ENCODE measurements at places on chromosomes 12 and 14.

- no peak for DNase-seq
Measured at GRCh38 chr14:56474419-56475022, 105.1 kb upstream of the TMEM260 start.

- DNase-seq: no peak
Measured at GRCh38 chr12:89731614-89732013, 23.0 kb upstream of the ATP2B1 start.

DNA sequence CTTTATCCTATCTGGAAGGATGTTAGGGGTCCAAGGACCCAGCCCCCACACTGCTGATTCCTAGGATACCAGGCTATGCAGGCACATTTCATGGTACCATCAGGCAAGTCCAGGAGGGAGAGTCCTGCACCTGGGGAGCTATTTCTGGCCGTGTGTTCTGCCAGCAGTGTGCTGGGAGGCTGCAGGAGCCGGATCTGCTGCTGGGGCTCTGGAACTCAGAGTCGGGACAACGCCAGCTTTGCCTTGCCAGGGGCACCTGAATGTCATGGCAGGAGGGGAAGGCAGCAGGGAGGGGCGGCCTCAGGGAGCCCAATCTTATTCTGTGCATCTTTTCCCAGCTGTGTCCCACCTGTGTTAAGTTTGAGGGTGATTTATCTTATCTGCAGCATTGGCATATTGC is 17.8 kb downstream of the SRRM4 start:
- no peak for DNase-seq

- DNase-seq: no peak
Measured at GRCh38 chr12:67354966-67355365, 85.8 kb downstream of the CAND1 start.

GRCh38 chr12:25018146-25018545 is 69.2 kb upstream of the BCAT1 start:
- no peak for DNase-seq

DNA sequence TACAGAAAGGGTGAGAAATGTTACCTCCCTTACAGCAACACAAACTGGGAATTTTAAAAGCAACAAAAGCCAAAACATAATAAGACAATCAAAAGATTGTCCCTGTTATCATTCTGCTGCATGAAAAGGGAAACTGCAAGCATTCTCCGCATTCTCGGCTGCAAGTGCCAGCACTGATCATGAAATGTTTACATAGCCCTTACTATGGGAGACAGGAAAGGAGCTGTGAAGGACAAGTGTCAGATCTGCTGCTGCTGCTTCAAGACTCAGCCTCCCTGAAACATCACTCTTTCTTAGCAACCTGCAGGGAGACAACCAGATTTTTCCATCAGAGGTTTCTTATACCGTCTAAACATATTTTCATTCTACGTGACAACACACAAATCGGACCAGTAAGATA is 20.1 kb downstream of the DENND5B start:
- no peak for DNase-seq

DNA sequence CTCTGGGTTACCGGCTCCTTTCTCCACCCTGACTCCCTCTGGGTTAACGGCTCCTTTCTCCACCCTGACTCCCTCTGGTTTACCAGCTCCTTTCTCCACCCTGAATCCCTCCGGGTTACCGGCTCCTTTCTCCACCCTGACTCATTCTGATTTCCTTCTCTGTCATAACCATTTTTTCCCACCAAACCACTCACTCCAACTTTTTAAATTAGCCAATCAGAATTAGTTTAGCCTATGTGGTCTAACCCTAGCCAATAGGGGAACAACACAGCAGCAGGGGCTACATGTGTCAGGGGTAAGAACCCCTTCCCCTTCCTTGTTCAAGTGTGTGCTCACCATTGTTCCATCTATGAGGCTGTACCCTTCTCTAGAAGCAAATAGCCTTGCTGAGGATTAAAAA is 98.4 kb upstream of the RBM19 start:
- DNase-seq: no peak

- DNase-seq: no peak
Measured at GRCh38 chr12:120378036-120378435, 9.1 kb upstream of the MSI1 start.

- DNase-seq: no peak
Measured at GRCh38 chr12:80622271-80622670, 85.2 kb upstream of the MYF6 start.

GRCh38 chr12:31466768-31467167 is 124.2 kb downstream of the DENND5B start:
- DNase-seq: no peak

DNA sequence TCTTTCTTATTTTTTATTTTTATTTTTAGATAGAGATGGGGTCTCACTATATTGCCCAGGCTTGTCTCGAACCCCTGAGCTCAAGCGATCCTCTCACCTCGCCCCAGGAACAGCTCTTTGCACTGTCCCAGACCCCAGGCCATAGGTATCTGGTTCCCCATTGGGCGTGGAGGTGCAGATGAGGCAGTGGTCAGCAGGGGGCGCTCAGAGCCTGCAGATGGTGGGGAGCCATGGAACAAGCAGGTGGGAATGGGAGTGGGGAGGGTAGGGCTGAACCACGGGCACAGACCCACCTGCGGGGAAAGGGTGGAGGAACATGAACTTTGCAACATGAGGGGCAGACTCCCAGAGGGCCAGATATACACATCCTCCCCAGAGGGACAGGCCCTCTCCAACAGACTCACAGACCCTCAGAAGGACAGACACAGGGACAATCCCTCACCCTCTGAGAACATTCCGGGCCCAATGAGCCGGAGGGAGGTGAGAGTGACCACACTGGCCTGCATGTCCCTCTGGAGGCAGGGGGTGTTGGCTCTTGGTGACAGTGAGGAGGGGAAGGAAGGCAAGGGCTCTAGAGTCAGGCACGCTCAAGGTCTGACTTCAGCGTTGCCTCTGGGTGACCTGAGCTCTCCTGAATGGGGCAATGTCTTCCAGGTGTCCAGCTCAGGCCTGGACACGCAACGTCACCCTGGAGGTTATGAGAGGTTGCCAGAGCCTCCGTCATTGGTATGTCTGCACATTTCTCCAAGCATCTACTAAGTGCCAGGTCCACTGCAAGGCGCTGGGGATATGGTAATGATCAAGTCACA is 34.9 kb downstream of the KRT80 start:
- DNase-seq: peak; percentile 75

- no peak for DNase-seq
Measured at GRCh38 chr12:14694970-14695369, 1.4 kb downstream of the GUCY2C start.

DNA sequence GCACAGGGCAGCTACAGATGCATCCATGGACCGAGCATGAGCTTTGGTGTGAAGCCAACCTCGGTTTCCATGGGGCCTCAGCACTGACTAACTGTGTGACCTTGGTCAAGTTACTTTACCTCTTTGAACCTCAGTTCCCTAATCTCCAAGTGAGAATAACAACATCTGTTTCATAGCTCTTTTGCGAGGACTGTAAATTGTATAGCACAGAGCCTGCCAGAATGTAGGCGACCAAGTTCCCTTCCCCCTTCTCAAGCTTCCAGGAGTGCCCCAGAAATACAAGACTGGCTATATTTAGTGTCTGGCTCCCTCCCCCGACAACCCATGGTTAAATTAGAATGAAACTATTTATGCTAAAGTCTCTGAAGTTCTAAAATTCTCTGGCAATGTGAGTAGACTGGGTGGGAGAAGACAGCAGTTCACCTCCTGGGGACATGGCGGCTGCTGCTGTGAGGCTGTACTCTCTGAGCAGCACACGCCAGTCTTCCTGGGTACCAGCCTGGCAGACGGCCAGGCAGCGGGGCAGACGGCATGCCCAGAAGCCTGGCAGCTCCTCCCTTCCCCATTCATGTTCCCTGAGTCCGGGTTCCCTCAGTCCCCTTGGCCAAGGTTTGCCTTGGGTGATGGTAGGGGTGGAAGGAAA is 22.0 kb upstream of the TMED10 start:
- DNase-seq: no peak

DNA sequence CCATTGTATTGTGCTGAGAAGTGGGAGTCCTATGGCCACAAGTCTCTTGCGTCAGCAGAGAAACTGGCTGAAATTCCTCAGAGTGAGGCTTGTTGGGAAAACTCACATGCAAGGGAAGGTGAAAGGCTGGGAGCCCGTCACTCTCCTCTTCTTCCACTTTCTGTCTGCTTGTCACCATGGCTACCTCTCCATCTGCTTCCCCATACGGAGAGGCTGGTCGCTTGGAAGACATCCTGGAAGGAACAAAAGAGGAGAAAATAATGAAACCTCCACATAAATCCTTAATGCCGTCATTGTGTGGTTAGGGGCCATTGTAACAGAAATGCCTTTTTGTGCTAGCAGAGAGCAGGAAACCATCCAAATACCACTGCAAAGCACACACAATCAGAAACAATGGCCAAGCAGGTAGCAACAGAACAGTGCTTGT is 53.7 kb downstream of the SOX5 start:
- DNase-seq: no peak

DNA sequence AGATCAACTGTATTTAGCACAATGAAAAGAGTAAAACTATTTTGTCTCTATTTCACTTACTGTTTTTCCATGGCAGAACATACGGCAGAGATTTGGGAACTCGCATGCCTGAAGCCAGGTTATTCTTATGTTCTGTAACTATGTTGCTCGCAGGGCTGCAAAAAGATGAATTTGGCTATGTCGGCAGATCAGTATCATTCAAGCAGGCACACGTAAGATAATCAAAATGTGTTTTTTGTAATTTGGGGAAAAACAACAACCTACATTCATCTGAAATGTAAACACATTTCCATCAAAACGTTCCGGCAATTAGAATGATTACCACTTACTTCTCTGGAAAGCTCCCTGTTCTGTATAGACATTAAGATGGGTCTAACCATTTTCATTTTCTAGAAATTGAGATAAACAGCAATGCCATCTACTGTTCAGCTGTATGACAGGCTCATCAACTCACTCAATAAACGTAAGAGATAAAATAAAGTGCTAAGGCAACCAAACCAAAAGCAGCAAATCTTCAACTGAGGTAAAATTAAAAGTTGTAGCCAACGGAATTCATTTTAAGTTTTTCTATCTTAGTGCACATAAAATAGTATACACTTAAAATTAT is 13.0 kb downstream of the GTSF1 start:
- DNase-seq: no peak

GRCh38 chr12:43444940-43445564 is 107.0 kb downstream of the ADAMTS20 start:
- DNase-seq: peak; percentile 11

GRCh38 chr12:69534389-69534822 is 50.9 kb upstream of the CCT2 start:
- no peak for DNase-seq

GRCh38 chr14:73662487-73662943 is 17.7 kb downstream of the DNAL1 start:
- no peak for DNase-seq

DNA sequence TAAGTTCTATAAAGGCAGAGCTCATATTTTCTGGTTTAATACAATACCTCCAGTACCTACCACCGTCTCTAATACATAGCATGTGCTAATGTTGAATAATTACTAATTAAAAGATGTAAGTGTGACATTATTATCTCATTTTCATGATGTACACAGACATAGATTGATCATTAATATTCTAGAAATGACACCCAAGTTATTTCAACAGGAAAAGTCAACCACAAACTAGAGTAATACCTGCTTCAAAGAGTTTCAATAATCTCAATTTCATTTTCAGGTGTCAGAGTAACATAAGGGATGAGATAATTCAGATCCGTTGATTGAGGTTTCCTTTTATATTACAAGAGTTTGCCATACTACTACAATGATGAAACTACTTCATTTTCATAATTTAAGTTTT is 388.9 kb downstream of the SOX5 start:
- no peak for DNase-seq

DNA sequence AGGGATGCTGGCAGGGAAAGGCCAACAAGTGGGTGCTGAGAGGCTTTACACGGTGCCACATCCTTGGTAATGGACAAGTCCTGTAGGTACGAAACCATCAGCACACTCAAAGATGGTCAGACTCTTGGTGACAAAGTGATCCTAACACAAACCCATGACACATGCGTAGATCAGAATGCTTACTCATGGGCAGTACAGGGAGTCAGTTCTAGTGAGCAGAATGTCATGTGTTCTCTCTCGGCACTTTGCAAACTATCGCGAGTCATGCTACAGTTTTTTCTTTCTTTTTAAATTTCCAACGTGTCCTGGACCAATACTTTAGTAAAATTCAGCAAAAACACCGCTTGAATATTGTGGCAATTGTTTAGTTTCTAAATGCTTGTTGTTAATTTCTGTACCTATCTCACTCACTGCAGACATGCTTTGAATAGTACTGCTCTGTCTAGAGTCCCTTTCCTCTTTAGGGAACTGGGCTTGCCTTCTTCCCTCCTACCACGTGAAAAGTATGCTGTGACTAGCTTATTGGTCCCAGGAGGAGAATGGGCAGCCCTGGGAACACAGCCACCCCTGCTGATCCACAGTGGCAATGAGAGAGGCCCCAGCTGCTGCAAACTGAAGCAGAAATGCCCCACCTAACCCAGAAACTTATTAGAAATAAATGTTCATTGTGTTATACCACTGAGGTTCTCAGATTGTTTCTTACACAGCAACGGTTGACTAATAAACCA is 62.4 kb downstream of the UBR7 start:
- DNase-seq: no peak

DNA sequence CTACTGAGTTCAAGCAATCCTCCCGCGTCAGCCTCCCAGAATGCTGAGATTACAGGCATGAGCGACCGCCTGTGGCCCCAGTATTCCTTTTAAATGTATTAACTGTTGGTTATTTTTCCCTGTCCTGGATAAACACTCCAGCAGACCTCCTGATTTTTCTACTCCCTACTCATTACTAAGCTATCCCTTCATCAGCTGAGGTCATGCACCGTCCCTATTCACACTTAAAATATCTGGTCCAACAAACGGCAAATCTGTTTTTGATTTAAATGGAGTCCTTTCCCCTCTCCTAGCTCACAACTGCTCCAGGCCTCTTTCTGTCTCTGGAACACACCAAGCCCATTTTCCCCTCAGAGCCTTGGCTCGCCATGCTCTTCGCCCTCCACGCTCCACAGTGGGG is 1003.3 kb upstream of the TMEM132C start:
- DNase-seq: no peak

DNA sequence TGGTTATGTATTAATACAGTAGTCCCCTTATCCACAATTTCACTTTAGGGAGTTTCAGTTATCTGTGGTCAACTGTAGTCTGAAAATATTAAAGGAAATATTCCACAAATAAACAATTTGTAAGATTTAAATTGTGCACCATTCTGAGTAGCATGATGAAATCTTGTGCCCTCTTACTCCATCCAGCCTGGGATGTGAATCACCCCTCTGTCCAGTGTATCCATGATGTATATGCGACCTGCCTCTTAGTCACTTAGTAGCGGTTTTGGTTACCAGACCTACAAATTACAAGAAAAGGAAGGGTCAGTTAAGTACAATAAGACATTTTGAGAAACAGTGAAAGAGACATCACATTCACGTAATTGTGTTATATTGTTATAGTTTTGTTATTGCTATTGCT is 39.9 kb upstream of the MDGA2 start:
- DNase-seq: no peak

DNA sequence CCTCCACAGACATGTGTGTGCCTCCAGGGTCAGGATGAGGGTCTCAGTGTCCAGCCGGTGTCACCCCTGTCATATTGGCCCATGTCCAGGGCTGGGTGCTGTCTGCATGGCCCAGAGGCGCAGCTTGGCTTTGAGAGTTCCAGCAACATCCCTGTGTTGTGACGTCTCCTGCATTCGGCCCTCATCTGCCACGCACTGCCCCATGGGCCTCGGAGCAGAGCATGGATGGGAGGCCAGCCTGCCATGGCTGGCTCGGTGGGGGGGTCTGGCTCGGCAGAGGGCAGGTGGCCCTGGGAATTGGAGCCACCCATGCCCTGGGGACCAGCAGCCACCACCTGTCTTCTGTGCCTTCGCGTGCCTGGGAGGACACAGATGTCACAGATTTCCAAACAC is 10.8 kb upstream of the TEX22 start:
- DNase-seq: no peak
